Iris pigment epithelial cell (primary cell): ENCODE measurements at places on chromosomes 5 and 9.

GRCh38 chr5:113166852-113167366 lies 190.3 kb downstream of the DCP2 start:
- DNase-seq, result peak; percentile 80

- no peak for DNase-seq
Measured at GRCh38 chr5:115423051-115423450, 121.5 kb downstream of the FEM1C start.

GRCh38 chr9:4497855-4498254 lies 7.6 kb downstream of the SLC1A1 start:
- DNase-seq, result peak; percentile 85

DNA sequence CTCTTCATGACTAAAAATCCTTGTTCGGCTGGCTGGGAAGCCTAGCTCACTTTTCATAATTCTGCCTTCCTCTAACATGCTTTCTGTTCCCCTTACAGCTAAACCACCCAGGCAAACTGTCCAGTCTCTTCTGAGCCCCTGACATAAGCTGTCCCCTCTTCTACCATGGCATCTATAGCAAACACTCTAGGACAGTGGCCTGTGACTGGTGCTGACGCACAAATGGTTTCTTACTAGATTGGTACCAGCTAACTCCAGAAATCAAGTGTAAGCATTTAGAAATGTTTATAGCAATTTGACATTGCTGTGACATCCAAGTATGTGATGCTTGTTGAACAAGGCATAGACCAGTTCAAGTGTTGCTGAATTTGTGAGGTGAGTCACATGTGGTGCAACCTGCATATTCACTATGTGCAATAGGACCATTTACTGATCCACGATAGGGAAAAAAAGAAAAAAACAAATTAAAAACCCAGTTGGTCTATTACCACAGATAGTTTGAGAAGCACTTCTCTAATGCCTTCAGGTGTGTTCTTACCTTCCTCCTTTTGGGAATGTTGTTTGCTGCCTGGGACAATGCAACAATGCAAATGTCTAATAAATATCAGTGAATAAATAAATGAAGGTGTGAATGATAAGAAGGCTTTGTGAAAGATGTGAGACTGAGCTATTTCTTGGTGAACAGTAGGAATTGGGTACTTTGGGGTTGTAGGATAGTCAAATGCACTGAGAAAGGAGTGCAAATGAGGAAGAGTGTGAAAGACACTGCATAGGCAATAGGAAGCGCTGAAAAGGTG lies 22.4 kb downstream of the ELOVL7 start:
- DNase-seq, result no peak

DNA sequence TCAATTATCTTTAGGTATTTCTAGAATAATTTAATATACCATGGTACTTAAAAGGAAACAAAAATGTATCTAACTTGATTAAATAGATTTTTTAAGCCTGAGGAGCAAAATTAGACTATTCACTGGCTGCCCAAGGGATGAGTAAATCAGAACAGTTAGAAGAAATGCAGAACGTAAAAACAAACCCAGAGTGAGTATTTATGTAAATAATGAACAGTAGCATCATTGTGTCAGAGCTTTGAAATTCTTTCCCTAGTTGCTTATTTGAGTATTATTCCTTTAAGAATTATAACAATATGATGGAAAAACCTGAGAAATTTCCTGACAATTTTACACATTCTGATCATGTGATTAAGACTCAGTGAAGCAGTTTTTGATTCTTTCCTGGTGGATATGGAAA lies 200.9 kb downstream of the GDNF start:
- DNase-seq, result peak; percentile 38

DNA sequence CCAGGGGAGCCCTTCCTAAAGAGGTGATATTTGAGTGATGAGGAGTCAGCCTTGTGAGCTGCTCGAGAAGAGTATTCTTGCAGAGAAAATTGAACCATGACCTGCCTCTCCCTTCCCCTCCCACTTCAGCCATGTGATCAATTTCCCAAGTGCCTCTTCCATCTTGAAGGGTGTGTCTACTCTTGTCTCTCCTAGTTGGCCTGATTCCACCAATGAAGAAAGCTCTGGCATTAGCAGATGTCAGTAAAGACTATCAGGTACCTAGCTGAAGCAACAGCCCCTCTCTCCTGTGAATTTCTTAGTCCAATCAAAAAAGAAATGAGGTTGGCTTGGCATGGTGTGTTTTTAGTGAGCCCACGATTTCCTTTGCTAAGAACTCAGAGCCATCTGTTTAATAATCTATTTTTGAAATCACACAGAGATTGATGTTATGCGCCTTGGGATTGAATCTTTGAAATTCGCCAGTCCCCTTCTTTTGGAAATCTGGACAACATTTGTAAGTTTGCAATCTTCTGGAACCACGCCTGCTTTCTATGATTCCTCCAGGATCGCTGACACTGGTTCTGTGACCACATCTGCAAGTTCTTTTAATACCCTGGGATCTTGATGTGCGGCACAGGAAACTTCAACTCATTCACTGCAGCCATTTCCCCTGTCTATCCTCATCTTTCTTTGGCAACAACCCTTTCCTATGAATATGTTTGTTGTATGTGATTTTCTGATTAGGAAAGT lies 404.6 kb downstream of the DMRT2 start:
- no peak for DNase-seq

DNA sequence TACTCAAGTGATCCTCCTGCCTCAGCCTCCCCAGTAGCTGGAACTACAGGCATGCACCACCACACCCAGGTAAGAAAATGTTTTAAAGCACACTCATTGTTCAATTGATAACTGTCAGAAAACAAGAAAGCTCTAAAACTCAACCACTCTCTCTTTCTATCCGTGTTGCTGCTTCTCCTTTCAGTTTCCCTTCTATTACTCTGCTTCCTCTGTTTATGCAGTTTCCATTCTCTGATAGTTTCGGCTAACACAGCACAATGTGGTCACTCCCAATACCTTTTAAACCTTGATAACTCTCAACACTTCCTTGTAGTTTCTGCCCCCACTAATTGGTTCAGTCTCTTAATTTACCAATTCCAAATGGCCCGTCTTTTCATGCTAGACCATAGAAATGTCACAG lies 59.2 kb upstream of the NR4A3 start:
- DNase-seq, result no peak

DNA sequence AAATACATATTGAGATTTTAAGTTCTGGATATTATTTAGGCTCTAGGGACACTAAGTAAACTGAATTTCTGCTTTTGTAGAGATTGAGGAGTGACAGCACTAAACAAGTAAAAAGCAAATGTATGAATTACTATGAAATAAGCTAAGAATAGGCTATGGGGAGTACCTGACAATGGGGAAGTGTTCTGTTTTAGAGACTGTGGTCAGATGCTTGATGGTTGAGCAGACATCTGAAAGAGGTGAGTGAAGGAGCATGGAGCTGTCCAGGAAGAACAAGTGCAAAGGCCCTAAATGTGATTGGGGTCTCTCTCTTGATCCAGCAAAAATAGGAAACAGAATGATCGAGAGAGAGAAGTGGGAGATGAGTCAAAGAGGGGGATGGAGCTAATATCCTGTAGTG lies 111.7 kb downstream of the JAKMIP2 start:
- no peak for DNase-seq

- DNase-seq, result no peak
Measured at GRCh38 chr5:45334939-45335338, 361.2 kb downstream of the HCN1 start.

- DNase-seq, result no peak
Measured at GRCh38 chr5:176560364-176560763, 11.2 kb downstream of the CDHR2 start.

- no peak for DNase-seq
Measured at GRCh38 chr5:168304349-168304748, 12.9 kb downstream of the WWC1 start.

- peak; percentile 77 for DNase-seq
Measured at GRCh38 chr5:56278335-56278753, 45.2 kb upstream of the ANKRD55 start.

DNA sequence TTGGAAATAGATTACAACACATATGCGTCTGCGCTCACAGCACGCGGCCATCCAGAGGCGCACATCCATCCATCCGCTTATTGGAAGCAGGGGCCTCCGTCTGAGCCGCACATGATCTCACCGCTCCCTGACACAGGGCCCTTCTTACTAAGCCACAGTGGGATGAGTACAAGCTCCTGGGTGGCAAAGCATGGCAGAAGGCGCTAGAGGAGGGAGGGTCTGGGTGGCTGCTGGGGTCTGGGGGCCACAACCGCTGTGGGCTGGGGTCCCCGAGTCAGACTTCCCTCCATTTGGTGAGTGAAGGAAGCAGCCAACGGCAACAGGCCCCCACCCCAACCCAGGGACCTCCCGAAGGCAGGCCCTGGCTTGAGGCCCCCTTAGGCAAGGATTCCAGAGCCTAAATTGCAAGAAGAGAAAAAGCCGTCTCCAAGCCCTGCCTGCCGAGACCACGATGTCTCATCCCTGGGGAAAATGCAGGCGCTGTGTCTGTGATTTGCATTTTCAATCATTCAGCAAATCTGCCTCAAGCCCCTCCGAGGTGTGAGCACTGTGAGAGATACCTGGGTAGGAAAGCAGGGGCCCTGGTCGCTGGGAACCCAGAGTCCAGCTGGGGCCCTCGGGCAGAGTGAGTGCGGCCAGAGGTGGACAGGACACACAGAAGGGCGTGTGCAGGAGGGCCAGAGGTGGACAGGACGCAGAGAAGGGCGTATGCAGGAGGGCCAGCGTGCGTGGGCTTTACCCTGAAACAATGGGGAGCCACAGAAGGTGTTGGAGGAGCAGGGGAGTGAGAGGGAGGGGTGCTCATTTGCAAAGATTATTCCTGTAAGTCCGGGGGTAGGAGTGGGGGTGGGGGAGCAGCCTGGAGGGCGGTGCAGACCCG lies 135.7 kb downstream of the OLFM1 start:
- DNase-seq, result no peak

DNA sequence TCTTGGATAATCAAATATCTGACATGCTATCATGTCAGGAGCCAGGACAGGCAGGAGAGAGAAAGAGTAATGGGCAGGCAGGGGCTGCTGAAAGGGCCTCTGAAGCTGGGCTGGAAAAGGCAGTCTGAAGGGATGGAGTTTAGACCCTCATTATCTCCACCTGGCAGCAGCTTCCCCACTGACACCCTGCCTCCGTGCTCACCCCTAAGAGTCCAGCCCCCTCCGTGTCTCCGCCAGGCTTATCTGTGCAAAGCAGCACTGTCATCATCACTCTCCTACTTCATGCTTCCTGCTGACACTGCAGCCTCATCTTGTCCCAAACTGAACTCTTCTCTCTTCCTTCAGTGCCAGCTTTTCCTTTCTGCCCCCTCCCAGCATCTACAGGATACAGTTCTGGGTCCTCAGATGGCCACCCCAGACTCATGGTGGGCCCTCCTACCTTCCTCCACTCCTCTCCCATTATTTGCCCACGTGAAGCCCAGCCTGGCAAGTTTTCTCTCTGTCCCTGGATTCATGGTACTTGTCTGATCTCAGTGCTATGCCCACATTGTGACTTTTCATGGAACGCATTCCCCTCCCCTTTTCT lies 70.9 kb upstream of the KLF9 start:
- no peak for DNase-seq

GRCh38 chr5:77210091-77210963 lies at the start of gene PDE8B:
TSS of gene PDE8B (plus strand) at chr5:77210680. CDS start at chr5:77210926, 246 bp downstream.
- no peak for DNase-seq

- DNase-seq, result no peak
Measured at GRCh38 chr9:21853414-21853813, 51.0 kb downstream of the MTAP start.

GRCh38 chr9:34887841-34888240 lies 70.2 kb upstream of the PHF24 start:
- DNase-seq, result no peak

DNA sequence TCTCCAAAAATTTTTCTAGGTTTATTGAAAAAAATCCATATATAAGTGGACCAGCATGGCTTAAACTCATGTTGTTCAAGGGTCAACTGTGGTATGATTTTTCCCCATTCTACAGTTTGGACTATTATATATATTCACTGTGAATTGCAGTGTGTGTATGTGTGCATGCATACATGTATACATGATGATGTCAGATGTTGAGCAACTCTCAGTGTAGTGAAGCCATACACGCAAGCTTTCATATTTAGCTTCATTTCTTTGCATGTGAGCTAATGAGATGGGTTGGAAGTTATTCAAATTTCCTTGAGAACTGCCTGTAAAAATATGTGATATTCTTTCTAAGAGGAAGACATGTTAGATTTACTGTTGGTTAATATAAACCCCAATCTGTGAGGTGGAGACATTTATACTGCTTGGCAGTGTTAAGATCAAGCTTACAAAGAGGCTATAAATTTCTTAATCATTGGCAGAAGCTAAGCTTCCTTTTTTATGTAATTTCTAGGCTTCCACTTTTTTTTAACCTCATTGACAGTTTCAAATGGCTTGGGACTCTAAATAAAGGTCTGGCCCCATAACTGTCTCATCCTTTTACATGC lies 134.8 kb downstream of the GABRG2 start:
- no peak for DNase-seq

DNA sequence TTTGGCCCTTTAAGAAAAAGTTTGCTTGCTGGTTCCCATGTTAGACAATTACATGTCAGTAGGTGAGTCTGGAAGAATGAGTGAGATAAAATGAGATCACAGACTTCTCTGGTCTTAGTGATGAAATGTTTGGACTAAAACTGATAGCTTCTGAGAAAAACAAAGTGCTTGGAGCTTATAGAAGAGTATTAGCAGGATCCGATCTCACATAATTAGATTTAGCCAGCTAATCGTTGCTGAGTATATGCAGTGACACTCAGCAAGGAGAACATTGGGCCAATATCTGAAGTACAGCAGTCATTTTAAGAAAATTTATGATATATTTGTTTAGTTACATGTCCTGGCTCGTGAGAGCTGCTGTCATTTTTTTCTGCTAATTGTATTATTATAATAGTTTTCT lies 135.8 kb downstream of the SNCAIP start:
- no peak for DNase-seq

GRCh38 chr5:27241564-27242257 lies 203.3 kb upstream of the CDH9 start:
- DNase-seq, result peak; percentile 97

GRCh38 chr9:80025796-80026520 lies 454.2 kb downstream of the TLE4 start:
- no peak for DNase-seq

- DNase-seq, result no peak
Measured at GRCh38 chr5:170383227-170383626, 5.9 kb downstream of the KCNMB1 start.

DNA sequence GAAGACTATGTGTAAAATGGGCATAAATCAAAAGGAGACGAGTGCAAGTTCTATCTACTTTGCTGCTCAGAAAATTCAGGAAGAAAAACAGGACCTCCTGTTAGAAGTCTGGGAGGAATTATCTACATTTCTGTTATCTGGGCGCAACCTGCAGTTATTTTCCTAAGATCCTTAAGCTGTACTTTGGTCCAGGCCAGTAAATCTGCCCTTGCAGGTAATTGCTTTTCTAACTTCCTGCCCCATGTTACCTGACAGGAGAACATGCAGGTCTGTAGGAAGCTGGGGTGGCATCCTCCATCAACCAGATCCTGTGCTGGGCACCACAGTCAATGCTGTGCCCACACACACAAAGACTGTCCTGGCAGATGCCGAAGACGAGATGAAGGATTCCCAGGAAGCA lies 5.7 kb downstream of the CCNJL start:
- DNase-seq, result no peak

DNA sequence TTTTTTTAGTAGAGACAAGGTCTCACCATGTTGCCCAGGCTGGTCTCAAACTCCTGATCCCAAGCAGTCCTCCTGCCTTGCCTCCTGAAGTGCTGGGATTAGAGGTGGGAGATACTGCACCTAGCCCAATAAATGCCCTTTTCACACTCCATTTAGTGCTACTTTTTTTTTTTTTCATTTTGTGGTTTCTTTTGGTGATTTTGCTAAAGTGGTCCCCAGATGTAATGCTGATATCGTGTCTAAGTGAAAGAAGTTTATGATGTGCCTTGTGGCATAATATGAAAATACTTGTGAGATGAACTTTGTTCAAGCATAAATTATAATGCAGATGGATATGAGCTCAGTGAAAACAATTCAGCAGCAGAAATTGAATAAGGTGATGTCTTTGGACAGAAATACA lies 227.4 kb downstream of the ARHGAP26 start:
- no peak for DNase-seq
